ENCODE measurements at places on chromosomes 7 and 10.
A peak's percentile ranks its signal among the peaks of the same experiment; 100 is the strongest.

- peak overlapping the region; percentile 29 for H3K4me3 ChIP-seq
- H3K36me3 ChIP-seq: no peaks in the 10 kb centered on the region
- peaks cover 38% of the 10 kb centered on the region for H3K27me3 ChIP-seq
Observed at GRCh38 chr10:13440185-13441061, 88.4 kb downstream of the BEND7 start.

DNA sequence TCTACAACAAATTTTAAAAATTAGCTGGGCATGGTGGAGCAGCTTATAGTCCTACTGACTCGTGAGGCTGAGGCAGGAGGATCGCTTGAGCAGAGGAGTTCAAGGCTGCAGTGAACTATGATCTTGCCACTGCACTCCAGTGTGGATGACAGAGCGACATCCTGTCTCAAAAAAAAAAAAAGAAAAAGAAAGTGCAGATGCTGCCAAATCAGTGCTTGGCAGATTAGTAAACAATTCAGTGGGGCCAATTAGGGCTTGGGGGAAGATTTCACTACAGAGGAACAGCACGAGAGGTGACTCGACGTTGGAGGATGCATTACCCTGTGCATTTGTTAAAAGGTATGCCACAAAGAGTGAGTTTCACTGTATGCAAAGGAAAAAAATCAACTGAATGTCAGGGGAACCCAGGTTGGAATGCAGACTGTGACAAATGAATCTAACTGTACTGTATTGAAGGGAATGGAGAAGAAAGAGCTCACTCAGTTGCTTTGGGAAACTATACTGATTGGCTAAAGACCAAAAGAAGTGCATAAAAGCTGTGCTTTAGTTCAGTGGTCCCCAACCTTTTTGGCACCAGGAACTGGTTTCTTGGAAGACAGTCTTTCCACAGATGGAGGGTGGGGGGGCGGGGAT, 31.6 kb downstream of the GARIN1A start:
- no peak for DNase-seq
- H3K4me1 ChIP-seq: peaks cover 4% of the 10 kb centered on the region
- peaks cover 11% of the 10 kb centered on the region for H3K27me3 ChIP-seq
- H3K27ac ChIP-seq: no peak overlapping the region
- no peak overlapping the region for H3K4me3 ChIP-seq

DNA sequence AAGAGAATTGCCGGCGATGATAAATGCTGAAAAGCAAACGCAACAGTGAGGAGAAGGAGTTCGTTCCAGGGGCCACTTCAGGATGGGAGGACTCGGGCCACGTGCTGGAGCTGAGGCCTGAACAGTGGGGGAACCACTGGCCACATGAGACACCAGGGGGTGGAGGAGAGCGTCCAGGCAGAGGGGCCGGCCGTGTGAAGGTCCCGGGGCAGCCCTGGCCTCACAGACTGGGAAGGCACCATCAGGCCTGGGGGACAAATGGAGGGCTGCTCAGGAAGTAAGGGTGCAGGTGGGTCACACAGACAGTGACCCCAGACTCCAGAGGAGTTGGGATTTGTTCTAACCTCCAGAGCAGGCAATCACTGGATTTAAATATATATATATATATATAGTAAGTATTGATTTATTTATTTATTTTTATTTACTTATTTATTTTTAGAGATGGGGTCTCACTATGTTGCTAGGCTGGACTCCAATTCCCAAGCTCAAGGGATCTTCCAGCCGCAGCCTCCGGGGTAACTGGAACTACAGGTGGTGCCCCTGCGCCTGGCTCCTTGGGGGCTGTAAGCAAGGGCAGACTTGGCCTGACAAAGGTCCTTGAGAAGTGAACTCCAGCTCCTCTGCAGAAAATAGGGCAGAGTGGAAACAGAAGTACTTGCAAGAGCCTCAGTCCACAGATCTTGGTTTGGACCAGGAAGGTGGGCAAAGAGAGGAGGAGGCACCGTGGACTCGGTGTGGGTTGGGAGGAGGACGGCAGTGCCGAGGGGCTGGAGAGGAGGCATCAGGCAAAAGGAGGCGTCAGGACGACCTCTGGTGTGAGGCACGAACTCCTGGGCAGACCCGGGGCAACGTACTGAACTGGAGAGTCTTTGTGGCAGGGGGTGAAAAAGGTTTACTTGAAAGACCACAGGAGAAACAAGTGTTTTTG, 57.3 kb downstream of the TCERG1L start:
- no peaks in the 10 kb centered on the region for H3K4me1 ChIP-seq
- H3K27ac ChIP-seq: no peak overlapping the region
- H3K4me3 ChIP-seq: no peak overlapping the region
- H3K27me3 ChIP-seq: peaks cover 3% of the 10 kb centered on the region
- no peak for DNase-seq
- no peaks in the 10 kb centered on the region for H3K36me3 ChIP-seq

GRCh38 chr10:24483701-24484100, 240.0 kb downstream of the ARHGAP21 start:
- peak; percentile 43 for DNase-seq
- H3K36me3 ChIP-seq: no peaks in the 10 kb centered on the region
- peaks cover 3% of the 10 kb centered on the region for H3K4me1 ChIP-seq
- no peak overlapping the region for H3K4me3 ChIP-seq
- H3K27ac ChIP-seq: no peak overlapping the region

DNA sequence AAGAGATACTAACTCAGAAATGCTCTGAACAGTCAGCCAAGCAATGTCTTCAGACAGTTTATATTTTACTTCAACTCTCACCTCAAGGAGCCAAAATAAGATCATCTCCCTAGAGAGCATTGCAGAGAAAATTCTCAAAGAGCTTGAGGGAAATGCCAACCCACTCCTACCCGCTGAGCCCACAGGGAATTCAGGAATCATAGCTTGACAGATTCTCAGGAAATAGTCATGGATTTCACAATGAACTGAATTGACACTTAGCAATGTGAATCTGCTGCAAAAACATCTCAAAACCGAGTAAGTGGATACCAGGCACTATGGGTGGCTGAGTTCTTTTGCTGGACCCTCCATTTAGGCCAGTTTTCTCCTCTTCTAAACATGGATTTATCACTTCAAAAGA, 9.8 kb upstream of the PLAC9 start:
- H3K4me3 ChIP-seq: no peak overlapping the region
- no peaks in the 10 kb centered on the region for H3K36me3 ChIP-seq

DNA sequence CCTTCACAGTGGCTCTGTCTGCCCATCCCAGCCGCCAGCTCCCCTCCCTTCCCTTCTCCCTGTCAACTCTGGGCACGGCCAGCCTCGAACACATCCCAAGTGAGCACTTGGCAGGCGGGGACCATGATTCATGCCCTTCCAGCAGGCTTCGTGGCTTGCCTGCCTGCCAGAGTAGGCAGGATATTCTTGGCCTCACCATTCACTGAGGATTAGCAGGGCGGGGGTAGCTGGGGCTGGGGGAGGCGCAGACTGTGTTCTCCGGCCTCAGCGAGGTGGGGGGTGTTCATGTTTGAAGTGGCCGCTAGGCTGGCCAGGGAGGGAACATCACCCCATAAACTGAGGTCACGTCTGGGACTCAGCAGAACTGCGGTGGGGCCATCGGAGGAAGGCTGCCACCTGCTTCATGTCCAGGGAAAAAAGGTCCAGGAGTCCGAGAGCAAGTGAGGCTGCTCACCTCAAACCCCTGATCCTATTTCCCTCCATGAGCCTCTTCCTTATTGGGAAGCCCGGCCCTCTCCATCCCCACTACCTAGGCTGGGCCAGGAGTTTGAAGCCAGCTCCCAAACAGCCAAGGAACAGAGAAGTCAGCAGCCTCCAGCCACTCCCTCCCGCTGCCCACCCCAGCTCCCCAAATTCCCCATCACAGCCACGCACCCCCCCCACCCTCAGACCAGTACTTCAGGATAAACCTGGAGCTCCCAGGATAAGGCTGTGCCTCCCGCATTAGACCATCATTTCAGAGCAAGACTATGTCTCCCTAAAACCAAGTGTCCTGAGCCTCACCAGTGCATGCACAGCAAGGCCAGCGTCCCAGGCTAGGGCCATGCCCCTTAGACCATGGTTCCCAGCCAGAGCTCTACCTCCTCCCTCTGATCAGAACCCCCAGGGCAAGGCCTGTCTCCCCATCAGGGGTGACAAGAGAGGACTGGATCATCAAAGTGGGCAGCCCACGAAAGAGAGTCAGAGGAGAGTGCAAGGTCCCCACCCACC, 42.8 kb upstream of the RABGEF1 start:
- no peak for DNase-seq
- H3K4me1 ChIP-seq: no peaks in the 10 kb centered on the region
- no peak overlapping the region for H3K27ac ChIP-seq
- no peaks in the 10 kb centered on the region for H3K27me3 ChIP-seq
- H3K36me3 ChIP-seq: no peaks in the 10 kb centered on the region

GRCh38 chr10:75043256-75044131, 68.0 kb upstream of the SAMD8 start:
- peak overlapping the region; percentile 59 for H3K4me3 ChIP-seq
- DNase-seq: peak; percentile 78
- H3K4me1 ChIP-seq: peaks cover 46% of the 10 kb centered on the region
- H3K27me3 ChIP-seq: peaks cover 5% of the 10 kb centered on the region
- H3K27ac ChIP-seq: peak overlapping the region; percentile 78

DNA sequence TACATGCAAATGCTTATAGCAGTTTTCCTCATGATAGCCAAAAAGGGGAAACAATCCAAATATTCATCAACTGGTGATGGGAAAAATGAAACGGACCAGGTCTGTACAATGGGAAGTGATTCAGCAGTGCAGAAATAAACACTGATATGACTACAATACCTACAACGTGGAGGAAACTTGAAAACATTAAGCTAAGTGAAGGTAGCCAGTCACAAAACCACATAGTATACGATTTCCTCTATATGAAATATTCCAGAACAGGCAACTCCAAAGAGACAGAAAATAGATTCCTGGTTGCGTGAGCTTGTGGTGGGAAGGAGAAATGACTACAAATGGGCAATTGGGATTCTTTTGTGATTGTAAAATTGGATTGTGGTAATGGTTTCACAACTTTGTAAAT, 263.1 kb upstream of the PITRM1 start:
- H3K27me3 ChIP-seq: peaks cover 3% of the 10 kb centered on the region
- no peaks in the 10 kb centered on the region for H3K36me3 ChIP-seq
- H3K4me1 ChIP-seq: no peaks in the 10 kb centered on the region
- no peak overlapping the region for H3K4me3 ChIP-seq
- no peak overlapping the region for H3K27ac ChIP-seq

- peaks cover 2% of the 10 kb centered on the region for H3K36me3 ChIP-seq
- H3K27me3 ChIP-seq: peaks cover 7% of the 10 kb centered on the region
- H3K27ac ChIP-seq: no peak overlapping the region
Observed at GRCh38 chr7:1787241-1787640, 117.2 kb downstream of the ELFN1 start.

Measured in activated CD4-positive, alpha-beta T cell treated with anti-CD3 and anti-CD28 coated beads for 36 hours (primary cell).